Right ventricle myocardium inferior (tissue), 1 donor: ENCODE measurements at places on chromosomes 12 and 14. TPM values are rescaled to one million over a fixed set of nuclear protein-coding genes. Genes with fewer than 3 reads are reported as not detected.

The GPR137C gene
- total RNA-seq = 0.51 TPM

DNA sequence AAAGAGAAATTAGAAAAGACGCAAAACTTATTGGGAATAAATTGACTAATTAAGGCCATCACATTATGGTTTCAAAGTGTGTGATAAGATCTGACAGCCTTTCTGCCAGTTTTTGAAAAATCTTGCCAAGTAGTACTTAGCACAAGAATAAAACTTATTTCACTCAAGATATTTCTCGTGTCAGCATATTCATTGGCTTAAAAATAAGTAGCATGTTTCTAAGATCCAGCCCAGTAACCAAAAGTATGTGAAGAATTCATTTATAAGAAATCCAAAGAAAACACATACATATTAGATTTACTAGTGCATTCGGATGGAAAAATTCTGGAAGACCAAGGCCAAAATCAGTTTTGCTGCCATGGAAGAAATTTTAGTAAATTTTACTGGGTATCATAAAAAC is 1135.0 kb downstream of the GALC start:
- no peak for DNase-seq

DNA sequence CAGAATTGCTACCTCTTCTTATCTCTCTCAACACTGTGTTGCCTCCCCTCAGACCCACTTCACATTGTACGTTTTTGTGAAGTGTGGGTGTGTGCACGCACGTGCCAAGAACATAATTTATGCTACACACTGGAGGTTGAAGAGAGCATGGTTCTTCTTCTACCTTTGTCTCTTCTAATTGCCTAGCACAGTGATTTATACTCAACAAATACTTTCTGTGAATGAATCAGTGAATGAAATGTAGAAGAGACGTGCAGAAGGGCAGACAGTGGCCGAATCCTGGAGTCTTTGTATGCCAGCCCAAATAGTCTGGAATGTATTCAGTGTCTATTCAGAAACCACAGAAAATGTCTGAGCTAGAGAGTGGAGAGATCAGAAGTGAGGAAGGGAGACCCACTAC is 4.6 kb upstream of the SAMD4A start:
- DNase-seq = no peak

DNA sequence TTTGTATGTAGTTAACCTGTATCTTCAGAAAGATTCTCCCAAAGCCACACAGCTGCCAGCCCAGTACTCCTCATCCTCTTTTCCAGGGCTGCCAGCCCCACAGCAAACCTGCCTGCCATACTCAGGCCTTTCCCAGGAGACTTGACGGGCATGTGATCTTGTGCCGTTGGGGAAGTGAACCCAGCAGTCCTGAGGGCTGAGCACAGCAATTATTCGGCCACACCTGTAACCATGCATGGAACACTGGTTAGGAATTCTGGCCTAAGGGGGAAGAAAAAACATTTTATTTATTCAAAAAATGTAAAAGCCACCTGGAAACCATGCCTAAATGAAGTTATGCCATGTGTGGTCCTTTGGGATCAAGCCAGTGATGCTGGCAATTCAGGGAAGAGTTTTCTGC is 145.3 kb downstream of the GRIN2B start:
- no peak for DNase-seq

GRCh38 chr12:43692064-43692463 is 66.5 kb downstream of the PUS7L start:
- DNase-seq = no peak

DNA sequence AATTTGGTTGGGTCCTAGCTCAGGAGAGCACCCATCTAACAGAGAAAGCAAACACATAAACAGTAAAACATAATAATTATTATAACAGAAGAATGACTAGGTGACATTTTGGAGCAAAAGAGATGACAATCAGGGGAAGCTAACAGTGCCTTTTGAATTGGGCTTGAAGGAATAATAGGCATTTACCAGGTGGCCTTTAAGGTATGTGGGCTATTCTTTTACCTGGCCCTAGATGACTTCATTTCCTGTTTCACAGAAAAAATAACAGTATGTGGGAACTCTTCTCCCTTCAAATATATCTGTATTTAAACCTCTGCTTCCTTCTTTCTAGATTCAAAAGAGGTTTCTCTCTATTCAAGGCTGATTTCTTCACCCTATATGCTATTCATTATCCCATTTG is 3.8 kb downstream of the IRAK4 start:
- DNase-seq = no peak

DNA sequence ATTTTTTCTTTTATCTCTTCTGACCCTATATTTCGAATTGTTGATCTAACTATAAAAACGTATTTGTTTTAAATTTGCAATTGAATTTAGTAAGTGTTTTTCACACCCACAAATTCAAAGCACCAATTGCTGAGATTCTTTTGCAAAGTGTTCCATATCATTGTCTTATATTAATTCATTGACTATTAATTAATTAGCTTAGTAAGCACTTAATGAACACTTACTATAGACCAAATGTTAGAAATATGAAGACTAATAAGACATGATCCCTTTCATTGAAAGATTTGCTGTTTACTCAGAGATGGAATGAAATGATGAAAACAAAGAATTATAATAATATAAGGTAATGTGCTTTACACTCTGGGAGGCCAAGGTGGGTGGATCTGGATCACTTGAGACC is 14.2 kb downstream of the ANO4 start:
- DNase-seq = no peak
